NK-92 treated with Interleukin-12 subunit alpha and Interleukin-12 subunit beta, amount 100 ng/mL, for 24 hours (cell line): ENCODE measurements at places on chromosomes 16 and 17.

DNA sequence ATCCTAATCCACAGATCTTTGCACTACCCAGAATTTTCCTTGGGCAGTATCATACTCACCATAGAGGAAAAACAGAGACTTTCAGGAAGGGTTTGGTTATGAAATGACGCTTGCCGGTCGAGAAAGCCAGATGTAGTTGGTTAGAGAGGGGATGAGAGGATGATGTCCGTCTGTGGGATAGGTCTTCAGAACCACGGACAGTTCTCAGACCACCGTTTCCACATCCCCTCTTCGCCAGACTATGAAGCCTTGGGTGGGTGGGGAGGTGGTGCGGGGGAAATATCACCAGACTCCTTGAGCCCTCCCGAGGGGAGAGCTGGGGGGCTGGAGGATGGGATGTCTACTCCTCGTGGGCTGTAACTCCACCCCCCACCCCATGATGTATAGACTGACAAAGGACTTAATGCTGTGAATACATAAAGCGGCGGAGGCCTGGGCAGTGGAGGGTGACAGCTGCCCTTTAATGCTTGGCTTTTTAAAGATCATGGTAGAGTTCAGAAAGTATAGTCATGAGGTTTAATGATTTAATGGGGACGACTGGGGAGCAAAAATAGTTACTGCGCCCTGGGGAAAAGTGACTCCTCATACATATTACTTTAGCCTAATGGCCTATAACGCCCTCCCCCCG, 96.6 kb downstream of the MRM1 start:
- DNase-seq: no peak

GRCh38 chr17:32265192-32265923, at the start of gene RHBDL3:
RHBDL3 (plus strand) TSS chr17:32265832; CDS start chr17:32266190, 358 bp downstream.
- DNase-seq: no peak

DNA sequence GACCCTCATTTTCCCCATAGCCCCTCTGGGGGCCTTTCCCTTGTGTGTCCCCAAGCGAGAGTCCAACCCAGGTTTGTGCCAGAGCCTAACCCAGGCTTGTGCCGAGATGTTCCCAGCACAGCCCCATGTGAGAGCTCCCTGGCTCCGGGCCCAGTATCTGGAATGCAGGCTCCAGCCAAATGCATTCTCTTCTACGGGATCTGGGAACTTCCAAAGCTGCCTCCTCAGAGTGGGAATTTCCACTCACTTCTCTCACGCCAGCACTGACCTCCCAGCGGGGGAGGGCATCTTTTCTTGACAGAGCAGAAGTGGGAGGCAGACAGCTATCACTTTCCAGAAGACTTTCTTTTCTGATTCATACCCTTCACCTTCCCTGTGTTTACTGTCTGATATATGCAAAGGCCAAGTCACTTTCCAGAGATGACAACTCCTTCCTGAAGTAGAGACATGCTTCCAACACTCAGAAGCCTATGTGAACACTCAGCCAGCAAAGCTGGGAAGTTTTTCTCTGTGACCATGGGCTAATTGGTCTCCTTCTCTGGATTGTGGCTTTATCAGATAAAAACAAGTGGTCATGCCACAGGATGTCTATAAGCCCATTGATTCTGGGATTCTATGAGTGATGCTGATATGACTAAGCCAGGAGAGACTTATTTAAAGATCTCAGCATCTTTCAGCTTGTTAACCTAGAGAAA, 2.5 kb upstream of the CCL2 start:
- no peak for DNase-seq

- no peak for DNase-seq
Observed at GRCh38 chr17:78647032-78647431, 69.8 kb upstream of the DNAH17 start.

GRCh38 chr17:64099543-64099942, 30.4 kb downstream of the ERN1 start:
- DNase-seq: no peak

DNA sequence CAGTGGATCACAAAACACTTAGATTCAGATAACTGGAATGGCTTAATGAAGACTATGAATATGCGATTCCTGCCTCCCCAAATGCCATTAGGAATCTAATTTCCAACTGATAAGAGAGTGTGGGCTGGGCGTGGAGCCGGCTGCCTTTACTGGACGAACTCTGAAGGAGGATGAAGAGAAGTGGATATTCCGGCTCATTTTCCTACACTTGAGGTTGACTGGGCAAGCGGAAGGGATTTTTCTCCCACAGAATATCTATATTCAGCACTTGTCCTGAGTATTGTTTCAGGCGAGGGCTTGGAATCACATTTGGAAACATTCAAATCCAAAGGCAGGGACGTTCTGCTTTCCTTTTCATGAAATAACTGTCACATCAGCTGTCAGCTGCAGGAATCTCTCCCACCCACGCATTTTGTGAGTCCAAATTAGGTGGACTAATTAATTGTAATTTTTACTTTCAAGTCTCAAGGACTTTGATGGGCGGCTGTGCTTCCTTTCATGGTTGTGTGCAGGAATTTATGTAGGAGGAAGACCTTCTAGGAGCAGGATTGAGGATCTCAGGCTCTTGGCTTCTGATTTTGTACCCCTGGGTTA, 138.5 kb downstream of the PITPNC1 start:
- DNase-seq: no peak

GRCh38 chr17:68085771-68086381, 50.3 kb downstream of the KPNA2 start:
- no peak for DNase-seq

- DNase-seq: no peak
Observed at GRCh38 chr17:61567045-61567802, 23.8 kb downstream of the NACA2 start.

DNA sequence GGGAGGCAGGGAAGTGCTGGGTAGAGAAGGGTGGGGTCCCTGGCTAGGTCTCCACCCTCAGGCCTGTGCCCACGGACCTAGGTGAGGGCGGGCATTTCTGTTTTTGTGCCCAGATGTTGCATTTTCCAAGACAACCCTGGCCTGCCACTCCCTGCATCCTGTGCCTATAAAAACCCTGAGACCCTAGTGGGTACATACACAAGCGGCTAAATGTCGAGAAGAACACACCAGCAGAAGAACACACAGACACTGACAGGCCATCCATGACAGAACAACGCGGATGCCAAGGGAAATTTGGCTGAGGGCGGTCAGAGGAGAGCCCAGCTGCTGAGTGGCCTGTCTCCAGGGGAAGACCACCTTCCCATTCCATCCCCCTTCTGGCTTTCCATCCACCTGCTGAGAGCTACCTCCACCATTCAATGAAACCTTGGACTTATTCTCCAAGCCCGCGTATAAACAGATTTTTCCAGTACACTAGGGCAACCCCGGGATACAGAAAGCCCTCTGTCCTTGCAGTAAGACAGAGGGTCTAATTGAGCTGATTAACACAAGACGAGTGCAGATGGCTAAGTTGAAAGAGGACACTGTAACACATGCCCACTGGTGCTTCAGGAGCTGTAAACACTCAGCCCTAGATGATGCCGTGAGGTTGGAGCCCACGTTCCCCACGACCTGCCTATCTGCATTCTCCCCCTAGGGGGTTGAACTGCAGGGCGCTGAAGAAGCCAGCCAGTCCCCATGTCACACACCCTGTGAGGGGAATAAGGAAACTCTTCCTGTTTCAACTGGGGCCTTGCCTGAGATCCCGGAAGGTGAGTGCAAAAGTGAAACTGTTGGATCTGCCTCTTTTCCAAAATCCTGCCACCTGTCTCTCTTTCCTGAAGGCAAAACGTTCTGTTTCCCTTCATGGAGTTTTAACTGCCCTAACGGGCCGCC, 147.2 kb upstream of the COX10 start:
- no peak for DNase-seq

GRCh38 chr17:82178499-82179261, 34.0 kb downstream of the CCDC57 start:
- DNase-seq: no peak

- DNase-seq: peak; percentile 3
Observed at GRCh38 chr16:58853854-58854791, 120.0 kb upstream of the GOT2 start.

GRCh38 chr16:87342978-87343752, 26.0 kb upstream of the C16orf95 start:
- no peak for DNase-seq

- DNase-seq: no peak
Observed at GRCh38 chr16:12646098-12646489, 157.6 kb downstream of the CPPED1 start.

GRCh38 chr17:77604973-77605313, 353.6 kb upstream of the TNRC6C start:
- DNase-seq: no peak

- DNase-seq: no peak
Observed at GRCh38 chr16:81770008-81770407, 9.1 kb upstream of the PLCG2 start.

DNA sequence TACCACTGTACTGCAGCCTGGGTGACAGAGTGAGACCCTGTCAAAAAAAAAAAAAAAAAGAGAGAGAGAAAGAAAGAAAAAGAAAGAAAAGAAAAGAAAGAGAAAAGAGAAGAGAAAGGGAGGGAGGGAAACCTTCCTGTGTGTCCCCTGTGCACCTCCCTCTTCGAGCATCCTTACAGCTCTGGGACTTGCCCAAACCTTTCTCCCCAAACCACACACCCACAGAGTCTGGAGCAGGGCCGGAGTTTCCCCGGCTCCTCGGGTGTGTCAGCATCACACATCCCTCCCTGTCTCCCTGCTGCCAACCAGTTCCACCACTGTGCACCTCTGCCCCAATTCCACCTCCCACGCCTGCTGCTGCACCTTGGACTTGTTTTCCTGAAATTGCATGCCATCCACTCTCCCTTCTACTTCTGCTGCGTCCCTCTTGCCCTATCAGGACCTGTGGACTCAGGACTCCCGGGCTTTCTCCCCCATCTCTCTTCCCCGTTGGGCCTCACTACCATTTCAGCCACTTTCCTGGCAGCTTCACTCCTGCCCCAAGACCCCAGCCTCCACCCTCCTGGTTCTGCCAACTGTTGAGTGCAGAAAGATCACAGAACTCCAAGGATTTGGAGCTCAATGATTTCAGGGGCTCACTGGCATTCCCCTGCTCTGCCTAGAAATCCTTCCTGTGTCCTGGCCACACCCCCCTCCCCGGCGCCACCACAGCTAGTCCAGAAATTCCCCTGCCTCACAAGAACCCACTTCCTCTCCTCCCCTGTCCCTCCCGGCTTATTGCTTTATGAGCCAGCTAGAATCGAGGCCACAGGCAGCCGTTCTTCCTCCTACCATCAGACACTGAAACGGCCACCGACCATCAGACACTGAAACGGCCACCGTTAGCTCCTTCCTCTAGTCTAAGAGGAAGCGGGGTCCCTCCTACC, 3.7 kb upstream of the CDK3 start:
- no peak for DNase-seq

GRCh38 chr16:6969594-6969993, 363.1 kb upstream of the RBFOX1 start:
- no peak for DNase-seq

GRCh38 chr17:81593105-81593871, 41.1 kb upstream of the FAAP100 start:
- no peak for DNase-seq

DNA sequence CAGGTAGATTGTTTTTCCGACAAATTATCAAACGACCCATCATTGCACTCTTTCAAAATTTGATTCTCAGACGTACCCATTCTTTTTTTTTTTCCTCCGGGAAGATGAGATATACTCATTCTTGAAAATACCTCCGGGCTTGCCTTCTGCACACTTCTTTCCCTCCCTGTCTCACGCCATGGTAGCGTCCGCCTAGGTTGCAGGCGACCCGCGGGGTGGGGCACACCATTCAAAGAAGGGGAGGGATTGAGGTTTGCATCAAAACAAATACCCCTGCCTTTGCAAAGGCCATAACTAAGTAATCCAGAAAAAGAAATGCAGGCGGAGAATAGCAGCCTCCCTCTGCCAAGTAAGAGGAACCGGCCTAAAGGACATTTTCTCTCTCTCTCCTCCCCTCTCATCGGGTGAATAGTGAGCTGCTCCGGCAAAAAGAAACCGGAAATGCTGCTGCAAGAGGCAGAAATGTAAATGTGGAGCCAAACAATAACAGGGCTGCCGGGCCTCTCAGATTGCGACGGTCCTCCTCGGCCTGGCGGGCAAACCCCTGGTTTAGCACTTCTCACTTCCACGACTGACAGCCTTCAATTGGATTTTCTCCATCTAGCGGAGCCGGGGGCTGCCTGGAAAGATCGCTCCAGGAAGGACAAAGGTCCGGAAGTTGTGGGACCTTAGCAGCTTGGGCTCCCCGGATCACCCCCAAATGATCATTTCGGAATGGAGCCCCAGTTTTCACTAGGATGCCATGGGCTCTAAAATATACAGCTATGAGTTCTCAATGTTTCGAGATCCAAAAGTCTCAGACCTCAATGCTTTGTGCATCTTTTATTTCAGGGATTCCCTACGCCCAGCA, 843 bp downstream of the TP53 start:
- peak; percentile 55 for DNase-seq

DNA sequence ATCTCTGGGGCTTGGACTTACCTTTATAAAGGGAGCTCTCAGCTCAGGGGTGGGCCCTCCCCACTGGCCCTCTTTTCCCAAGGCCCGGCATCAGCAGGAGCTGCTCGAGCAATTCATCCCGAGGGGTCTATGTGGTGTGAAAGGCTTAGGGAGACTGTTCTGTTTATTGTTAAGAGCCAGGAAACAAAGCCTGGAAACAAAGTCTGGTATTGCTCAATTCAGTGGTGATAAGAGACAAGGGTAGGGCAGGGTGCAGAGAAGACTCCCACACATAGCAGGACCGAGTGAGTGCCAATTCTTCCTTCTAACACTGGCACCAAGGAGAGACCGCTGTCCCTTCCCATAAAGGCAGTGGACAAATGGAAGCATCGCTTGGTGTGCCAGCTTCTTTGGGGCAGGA, 750.7 kb downstream of the KCNJ18 start:
- no peak for DNase-seq

DNA sequence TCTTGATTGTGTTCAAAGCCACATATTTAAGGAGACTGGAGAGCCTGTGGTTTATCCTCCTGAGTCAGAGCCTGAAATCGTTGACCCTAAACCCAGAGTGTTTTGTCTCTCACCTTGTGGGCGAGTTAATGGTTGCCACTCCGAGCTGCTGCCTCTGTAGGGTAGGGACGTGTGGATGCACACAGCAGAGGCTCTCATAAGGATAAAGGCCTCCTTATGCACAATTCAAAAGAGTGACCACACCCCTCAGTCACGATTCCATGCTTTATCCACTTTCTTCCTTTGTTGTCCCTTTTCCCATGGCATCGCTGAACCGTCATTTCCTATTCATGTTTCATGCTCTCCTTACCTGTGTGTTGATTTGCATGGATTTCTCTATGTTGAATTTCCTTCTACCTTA, 805.0 kb upstream of the RBFOX1 start:
- no peak for DNase-seq

DNA sequence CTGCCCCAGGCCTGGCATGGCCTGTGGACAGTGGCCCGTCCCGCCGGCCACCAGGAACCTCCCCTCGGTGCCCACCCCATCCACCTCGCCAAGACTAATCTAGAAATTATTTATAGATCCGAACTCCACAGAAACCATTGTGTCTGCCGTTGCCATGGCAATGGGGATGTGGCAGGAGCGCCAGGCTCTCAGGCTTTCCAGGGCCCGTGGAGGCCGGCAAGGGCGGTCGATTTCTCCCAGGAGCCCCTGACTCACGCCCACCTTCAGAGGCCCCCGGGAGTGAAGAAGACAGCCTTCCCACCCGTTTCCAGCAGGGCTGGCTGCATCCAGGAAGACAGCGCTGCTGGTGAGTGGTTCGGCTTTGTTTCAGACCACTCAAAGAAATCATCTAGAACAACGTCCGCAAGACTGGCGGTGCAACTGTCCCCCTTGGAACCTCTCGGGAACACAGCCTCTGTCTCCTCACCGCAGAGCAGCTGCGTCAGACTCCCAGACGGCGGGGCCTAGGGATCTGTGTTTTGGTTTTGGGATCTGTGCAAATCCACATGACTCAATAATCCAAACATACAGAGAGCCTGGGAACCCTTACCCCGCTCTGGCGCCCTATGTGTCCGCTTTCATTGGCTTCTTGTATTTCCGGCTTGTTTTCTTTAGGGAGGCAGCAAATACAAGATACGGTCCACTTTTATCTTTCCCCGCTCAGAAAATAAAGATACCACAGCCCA, 48.5 kb upstream of the ZCCHC14 start:
- no peak for DNase-seq
